GM19239 (cell line): ENCODE measurements at places on chromosomes 2 and 18.
A peak's percentile ranks its signal among the peaks of the same experiment; 100 is the strongest.

- DNase-seq: no peak
Observed at GRCh38 chr2:197179744-197180498, 130.7 kb downstream of the ANKRD44 start.

GRCh38 chr2:235564884-235565530 is 71.2 kb downstream of the AGAP1 start:
- DNase-seq: no peak

GRCh38 chr18:63444580-63444979 is 22.3 kb upstream of the VPS4B start:
- no peak for DNase-seq

DNA sequence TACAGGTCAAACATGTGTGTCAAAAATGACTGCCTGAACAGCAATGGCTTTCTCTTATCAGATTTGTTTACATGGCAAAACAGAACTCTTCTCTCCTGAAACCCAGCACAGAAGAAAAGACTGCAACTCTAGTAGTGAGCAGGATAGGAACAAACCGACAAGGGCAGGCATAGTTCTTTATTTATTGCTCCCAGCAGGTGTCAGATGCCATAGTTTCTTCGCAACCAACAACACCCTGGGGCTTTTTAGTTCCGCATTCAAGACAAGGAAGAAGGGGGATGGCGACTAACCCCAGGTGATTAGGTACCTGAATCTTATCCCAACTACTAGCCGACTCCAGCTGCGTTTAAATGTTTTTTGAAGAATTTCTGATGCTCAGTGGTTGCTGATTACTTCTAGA is 367.5 kb upstream of the FIGN start:
- no peak for DNase-seq

GRCh38 chr2:38528008-38528442 is 74.7 kb downstream of the HNRNPLL start:
- no peak for DNase-seq

GRCh38 chr2:55985406-55985805 is 61.8 kb upstream of the EFEMP1 start:
- peak; percentile 2 for DNase-seq

DNA sequence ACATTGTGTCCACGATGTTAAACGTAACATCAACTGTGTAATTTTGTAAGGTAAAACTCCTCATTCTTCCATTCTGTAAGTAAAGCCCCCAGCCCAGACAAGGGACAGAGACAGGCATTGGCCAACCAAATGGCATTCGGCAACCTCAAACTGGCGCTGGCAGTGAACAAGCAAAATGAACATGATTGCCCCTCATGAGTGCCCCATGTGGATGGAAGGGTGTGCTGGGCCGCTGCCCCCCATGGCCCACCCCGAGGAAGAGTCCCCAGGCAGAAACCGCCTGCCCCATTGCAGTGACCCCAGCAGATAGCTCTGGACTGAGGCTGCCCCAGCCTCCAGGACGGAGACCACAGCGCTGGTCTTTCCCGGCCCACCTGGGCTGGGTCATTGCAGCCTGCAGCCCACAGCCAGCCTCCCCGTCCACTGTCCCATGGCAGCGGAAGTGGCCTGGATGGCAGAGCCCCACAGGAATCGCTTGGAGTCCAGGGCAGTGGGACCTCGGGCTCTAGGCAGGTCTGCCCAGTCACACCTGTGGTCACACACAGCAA is 220.2 kb downstream of the HDAC4 start:
- no peak for DNase-seq

DNA sequence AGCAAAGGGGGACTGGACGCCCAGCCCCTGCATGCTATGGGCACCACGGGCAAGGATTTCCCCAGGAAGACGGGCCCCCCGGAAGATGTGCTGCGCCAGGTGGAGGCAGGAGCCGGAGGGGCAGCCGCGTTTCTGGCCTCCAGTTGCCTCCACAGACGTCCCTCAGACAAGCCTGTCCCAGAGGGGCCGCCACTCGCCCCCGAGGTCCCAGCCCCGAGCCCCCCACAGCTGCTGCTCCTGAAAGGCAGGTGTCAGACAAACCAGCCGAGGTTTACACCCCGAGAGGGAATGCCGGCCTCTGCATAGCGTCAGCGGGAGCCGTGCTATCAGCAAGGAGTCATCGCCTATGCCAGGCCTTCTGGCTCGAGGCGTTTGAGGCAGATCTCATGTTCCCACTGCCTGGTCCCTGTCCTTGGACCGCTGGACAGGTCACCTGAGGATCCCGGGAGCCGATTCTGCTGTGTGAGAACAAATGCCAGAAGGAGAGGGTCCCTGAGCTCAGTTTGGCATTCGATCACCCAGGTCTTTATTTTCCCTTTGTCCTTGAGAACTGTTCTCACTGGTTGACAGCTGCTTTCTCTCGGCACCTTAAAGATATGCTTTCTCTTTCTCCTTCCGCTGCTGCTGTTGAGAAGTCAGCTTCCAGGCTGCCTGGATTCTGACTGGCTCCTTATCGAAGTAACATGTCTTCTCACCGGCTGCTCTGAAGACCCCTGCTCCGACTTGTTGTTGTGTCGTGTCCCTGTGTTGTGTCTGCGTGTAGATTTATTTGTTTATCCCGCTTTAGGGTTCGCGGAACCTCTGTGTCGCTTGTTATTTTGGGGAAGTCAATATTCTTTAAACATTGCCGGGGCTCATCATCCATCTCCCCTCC is 20.6 kb downstream of the CROCC2 start:
- no peak for DNase-seq

DNA sequence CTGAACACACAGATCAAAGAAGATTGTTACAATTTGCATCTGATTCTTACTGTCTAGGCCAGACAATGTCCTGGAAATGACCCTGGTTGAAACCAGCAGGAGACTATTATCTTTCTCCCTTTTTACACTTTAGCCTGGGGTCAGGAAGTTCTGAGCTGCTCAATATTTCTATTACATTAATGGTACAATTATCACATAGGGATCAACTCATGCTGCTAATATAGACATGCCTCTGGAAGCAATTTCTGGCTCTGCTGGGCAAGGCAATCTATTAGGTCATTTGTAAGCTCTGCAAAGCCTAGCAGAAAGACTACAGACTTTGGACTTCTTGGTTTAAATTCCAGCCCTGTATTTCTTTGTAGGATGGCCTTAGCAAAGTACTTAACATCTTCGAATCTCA is 205.3 kb downstream of the LRP1B start:
- no peak for DNase-seq

- no peak for DNase-seq
Observed at GRCh38 chr2:144512470-144512869, 7.4 kb downstream of the ZEB2 start.

GRCh38 chr2:184679219-184680018 is 81.1 kb downstream of the ZNF804A start:
- DNase-seq: no peak

GRCh38 chr2:51103205-51103604 is 71.3 kb upstream of the NRXN1 start:
- DNase-seq: no peak

DNA sequence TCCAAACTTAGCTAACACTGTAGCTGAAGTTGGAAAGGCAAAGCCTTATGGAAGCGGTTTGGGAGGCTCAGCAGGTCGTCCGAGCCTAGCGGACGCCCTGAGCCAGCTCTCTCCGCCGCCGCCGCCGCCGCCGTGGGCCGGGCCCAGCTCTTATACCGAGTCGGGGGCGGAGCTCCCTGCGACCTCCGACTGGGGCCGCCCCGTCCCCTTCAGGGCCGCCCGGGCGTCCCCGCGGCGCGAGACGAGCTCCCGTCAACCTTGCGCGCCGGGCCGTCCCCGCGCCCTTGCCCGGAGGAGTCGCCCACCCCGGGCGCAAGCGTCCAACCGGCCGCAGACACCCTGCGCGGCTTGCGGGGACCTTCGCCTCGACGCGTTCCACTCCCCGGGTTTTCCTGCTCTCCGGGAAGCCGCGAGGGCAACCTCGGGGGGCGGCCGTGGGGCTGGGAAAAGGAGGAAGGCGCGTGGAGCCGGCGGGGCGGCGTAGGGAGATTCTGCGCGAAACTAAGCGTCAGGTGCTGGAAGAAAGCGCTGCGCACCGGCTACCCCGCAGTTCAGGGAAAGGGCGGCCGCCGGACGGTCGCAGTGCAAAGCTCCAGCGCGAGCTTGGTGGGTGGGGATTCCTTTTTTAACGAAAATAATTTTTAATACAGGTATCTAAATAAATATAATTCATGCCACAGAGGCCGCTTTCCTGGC is at the start of gene SLC40A1:
SLC40A1 (minus strand) TSS at position 129 of the 696 bp plus-strand sequence. CDS start 326 bp downstream, outside the sequence.
- no peak for DNase-seq

DNA sequence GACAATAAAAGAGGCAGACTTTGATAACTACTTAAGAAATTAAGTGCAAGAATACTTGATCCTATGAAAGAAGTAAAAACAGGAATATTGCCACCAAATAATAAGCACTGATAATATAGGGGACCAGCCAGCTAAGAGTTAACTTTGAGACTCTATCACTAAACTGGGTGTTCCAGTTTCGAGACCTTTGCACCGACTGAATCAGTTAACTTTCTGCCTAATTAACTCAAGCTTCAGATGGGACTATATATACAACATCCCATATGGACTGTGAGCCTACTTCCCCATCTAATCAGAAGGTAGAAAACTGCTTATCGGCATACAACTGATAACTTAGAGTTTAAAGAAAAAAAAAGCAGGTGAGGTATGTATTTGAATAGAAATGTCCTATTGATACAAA is 25.8 kb upstream of the SLC9A2 start:
- no peak for DNase-seq

GRCh38 chr18:35267809-35268208 is 22.2 kb downstream of the ZSCAN30 start:
- DNase-seq: no peak

- DNase-seq: no peak
Observed at GRCh38 chr2:177478907-177479306, 86.3 kb downstream of the AGPS start.

GRCh38 chr2:24613154-24613814 is 122.2 kb downstream of the NCOA1 start:
- DNase-seq: peak; percentile 4

- no peak for DNase-seq
Observed at GRCh38 chr2:12428324-12428723, 288.4 kb upstream of the TRIB2 start.

GRCh38 chr2:80303909-80304837 is at the start of gene LRRTM1:
TSS of gene LRRTM1 (minus strand) at chr2:80304752. CDS start at chr2:80303819, 933 bp downstream.
- no peak for DNase-seq
